Suprapubic skin (tissue), 4 donors: ENCODE measurements at places on chromosomes 1 and 21. TPM values are rescaled to one million over a fixed set of nuclear protein-coding genes. Genes with fewer than 3 reads are reported as not detected.

- no peak for DNase-seq
These were observed 203.5 kb upstream of the TMEM51 start for GRCh38 chr1:14949836-14950713.

DNA sequence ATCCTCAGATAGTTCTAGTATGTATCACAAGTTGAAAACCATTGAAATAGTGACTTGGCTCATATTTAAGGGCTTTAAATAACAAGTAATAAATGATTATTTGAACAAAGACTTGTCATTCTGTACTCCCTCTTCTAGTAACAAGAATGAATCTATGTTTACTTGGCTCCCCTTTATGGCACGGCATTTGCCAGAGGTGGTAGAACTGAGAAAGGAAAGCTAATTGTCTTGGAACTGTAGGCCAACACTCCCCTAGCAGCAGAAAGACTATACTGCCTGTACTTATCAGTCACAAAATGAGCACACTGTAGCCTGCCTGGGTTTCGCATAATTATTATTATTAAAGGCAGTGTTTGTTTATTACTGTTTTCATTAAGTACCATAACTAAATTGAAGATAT lies 29.6 kb upstream of the SMYD2 start:
- no peak for DNase-seq

DNA sequence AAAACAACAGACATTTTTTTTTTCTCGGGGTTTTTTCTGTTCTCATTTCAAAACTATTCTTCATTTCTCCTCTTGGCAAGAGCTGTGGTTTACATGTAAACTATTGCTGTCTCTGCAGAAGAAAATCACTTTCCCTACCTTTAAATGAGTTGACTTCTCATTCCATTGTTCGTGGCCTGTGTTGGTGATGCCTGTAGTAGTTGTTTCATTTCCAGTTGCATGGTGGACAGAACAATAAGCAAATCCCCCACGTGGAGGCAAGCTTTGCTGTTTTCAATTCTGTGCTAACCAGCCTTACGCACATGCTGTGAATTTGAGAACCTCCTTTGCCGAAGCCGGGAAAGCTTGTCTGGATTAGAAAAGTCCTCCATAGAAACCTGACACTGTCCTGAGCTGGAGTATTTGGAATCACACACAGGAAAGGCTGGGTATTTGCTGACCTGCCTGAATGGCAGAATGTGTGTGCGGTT lies 26.2 kb upstream of the MAP3K7CL start:
- DNase-seq: no peak

Gene SETD4
- total RNA-seq: 80.9 TPM

GRCh38 chr1:147800804-147801203 lies 40.4 kb upstream of the GJA5 start:
- DNase-seq: no peak

DNA sequence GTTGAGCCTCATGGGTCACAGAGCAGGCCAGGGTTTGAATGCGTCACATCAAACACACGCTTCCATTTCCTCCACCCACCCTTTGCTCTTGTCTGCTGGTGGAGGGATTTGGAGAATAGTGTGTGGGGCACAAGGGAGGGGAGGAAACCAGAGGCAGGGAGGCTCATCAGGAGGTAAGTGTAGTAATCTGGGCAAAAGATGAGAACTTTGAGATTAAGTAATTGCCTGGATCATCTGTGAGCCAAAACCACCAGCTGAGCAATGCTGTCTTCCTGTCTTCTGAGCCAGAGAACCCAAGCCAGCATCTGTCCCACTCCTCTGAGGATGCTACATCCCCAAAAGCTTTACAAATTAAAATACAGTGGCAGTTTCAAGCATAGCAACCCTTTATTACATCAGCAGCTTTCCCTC lies 45.2 kb downstream of the C8B start:
- no peak for DNase-seq

DNA sequence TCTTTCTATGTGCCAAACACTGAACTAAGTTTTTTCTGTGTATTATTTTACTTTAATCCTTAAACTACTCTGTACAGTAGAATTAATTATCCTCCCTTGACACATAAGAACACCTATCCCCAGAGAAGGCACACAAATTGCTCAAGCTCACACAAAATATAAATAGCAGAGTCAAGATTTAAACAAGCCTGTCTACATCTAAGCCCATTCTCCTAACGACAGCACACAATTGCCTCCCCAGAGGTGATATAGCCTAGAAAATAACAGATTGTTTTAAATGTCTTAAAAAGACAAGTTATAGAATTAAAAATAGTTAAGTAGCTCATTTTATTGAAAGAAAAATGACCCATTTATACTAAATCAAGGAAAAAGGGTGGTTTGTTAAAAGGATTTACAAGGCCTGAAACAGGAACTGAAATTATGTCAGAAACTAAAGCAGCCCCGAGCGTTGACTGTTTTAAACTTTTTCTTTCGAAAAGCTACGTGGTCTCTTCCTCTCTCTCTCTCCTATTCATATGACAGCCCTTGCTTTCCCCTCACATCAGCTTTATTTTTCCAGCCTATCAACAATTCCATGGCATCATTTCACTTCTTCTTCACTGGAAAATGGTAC lies 30.5 kb downstream of the TNFSF18 start:
- DNase-seq: no peak

Gene DMRTA2
- not detected for total RNA-seq

Gene TBX19
- 3.5 TPM for total RNA-seq

DNA sequence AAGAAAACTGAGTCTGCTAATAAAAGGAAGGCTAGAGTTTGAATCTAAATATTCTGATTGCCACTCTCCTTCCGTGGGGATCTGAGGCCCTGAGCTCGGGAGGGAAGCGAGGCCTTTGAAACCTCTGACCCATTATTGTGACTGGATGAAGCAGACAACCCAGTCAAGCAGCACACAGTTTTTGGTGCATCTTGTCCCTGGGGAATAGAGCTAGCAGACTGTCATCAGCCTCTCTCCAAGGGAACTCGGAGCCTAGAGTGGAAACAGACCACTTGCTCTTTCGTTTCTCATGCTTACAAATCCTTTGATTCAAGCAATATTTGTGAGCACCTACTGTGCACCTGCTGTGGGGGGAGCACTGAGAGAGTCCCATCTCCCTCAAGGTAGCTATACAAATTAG lies 133.2 kb upstream of the KLHDC7A start:
- DNase-seq: no peak

DNA sequence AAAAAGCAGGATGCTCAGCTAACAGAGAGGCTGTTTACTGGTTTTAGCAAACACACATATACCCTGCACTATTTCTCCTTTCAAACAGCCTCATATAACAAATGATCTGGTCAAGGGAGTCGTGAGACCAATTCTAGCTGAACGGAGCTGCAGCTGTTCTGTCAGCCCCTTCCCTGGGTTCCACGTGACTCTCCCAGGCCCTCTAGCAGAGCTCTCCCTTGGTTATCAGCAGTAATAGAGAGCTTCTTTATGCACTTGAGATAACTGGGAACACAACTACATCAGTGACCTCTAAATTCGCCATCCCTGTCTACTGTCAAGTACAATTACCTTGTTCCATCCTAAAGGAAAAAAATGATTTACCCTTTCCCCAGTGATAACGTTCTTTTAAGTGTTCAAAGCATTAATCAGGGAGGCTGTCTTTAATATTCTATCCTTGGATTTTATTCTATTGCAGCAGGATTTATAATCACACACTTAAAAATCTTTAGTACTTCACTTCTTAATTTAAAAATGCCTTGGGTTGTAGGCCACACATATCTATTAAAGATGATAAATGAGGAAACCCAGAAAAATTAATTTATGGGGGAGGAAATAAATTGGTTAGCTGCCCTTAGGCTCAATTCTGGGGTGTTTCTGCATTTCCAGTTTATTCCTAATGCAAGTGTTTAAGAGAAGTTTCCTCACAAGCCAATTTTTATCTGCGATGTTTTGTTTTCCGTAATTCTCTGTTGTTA lies 28.2 kb downstream of the PTGER3 start:
- DNase-seq: no peak

DNA sequence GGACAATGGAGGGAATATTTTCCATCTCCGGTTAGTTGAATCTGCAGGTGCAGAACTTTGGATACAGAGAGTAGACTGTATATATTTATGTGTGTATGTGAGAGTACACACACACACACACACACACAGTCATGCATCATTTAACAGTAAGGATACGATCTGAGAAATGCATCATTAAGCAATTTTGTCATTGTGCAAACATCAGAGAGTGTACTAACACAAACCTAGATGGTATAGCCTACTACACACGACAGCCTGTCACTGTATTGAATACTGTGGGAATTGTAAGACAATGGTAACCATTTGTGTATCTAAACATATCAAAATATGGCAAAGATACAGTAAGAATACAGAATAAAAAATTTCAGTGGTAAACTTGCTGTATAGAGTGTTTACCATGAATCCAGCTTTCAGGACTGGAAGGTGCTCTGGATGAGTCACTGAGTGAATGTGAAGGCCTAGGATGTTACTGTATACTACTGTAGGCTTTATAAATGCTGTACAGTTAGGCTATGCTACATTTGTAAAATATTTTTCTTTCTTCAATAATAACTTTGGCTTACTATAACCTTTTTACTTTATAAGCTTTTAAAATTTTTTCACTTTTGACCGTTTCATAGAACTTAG lies 138.5 kb downstream of the ZZZ3 start:
- no peak for DNase-seq

Gene SPRR2A
- total RNA-seq: not detected

- DNase-seq: no peak
These were observed 1.9 kb downstream of the SH2D2A start for GRCh38 chr1:156814571-156815260.

- no peak for DNase-seq
These were observed 71.0 kb upstream of the ANGPTL1 start for GRCh38 chr1:178941849-178942248.

Gene OR10Z1
- not detected for total RNA-seq

DNA sequence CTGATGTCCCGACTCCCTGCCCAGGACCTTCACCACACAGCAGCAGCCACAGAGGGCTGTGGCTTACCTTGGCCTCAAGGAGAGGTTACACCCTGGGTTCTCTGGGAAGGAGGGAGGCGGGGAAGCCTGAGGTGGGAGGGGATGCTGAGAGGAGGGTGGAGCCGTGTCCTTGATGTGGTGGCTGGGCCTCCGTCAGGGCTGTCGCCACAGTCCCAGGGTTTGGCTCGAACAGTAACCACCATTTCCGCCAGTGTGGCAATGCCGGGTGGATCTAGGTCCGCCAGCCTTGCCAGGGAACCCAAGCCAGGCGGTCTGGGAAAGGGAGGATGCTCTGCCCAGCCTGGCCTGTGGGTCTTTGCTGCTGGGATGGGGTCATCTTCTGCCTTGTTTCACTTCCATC lies 18.4 kb upstream of the CDCA8 start:
- no peak for DNase-seq

GRCh38 chr21:31387560-31388186 lies 43.6 kb upstream of the TIAM1 start:
- no peak for DNase-seq

GRCh38 chr1:97572561-97572960 lies 348.3 kb downstream of the DPYD start:
- DNase-seq: no peak

DNA sequence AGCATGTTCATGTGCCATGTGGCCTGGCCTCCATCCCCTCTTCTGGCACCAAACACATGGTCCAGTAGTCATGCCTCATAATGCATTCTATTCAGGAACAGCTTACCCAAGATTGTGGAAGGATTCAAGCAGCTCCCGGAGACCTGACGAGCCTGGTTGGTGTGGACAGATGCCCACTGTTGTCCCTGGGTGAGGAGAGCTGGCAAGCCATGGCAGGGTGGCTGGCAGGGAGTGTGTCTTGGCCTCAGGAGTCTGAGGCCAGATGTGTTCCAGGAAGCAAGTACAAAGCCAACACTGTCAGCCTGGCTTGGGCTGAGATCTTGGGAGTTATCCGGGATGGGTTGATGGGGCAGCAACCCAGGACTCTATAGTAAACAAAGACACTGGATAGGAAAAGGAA lies 7.3 kb upstream of the FABP3 start:
- no peak for DNase-seq

Gene SPRR1A
- total RNA-seq: 66.5 TPM

Gene CKS1B
- total RNA-seq: 37.8 TPM

DNA sequence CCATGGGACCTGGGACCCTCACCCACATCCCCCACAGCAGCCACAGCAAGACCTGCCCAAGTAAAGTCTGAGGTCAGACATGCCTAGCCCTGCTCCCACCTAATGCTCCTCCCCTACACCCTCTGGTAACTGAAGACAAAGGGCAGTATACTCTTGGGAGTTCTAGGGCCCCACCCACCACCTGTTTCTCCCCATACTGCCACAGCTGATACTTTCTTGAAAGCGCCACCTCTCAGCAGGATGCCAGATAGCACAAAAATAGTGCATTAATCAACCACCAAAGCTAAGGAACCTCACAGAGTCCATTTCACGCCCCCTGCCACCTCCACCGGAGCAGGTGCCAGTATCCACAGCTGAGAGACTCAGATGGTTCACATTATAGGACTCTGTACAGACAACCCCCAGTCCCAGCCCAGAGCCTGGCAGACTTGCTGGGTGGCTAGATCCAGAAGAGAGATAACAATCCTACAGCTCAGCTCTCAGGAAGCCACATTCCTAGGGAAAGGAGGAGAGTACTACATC lies 238.1 kb downstream of the LRRC40 start:
- no peak for DNase-seq

DNA sequence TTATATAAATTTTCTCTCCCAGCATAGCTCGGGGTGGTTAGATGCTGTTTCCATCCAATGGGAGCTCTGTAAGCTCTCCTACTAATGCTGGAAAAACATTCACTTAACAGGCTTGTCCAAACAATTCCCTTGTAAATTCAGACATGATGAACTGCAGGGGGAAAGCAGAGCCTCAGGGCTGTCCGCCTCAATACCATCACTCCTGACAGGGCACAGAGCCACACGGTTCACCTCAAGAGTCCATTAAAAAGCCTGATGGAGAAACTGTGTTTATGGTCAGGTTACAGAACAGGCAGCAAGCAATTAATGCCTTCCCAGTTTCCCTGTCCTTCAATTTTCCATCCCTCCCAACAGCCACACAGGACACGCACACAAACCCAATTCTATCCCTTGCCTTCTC lies 171.0 kb downstream of the BRINP2 start:
- no peak for DNase-seq

Gene NBPF10
- 7.4 TPM for total RNA-seq

Gene DDR2
- total RNA-seq: 8.1 TPM

- no peak for DNase-seq
These were observed 35.7 kb upstream of the MTR start for GRCh38 chr1:236759252-236759859.

Gene RPE65
- not detected for total RNA-seq

Gene LAMB3
- 92.5 TPM for total RNA-seq

- no peak for DNase-seq
These were observed 110.9 kb upstream of the APP start for GRCh38 chr21:26281506-26281905.

- DNase-seq: no peak
These were observed 214.9 kb upstream of the L1TD1 start for GRCh38 chr1:61979729-61980128.
